ENCODE measurements at places on chromosomes 6 and 20.

- DNase-seq = no peak
Observed at GRCh38 chr6:105273589-105273988, 93.8 kb upstream of the POPDC3 start.

DNA sequence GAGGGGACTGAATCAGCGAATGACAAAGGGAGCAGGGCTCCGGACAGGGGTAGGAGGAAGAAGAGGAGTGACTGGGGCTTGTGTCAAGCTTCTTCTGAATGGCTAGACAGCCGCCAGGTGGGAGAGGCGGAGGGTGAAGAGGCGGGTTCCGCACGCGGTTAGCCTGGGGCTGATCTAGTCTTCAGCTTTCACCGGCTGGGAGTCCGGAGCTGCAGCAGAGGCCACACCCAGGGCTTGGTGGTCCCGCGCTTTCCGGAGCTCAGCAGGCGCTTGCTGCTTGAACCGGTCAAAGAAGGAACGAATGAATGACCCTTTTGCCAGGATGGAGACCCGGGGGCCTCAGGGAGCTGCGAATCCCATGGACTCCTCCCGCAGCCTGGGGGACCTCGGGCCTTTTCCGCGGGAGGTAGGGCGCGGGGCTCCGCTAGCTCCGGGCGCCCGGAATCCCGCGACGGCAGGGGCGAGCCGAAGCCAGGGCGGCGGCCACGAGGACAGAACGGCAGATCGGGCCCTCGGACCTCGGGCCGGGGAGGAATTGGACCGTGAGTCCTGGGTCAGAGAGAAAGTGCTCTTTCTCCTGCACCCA lies at the start of gene C6orf141:
C6orf141 (plus strand) TSS at position 177 of the 586 bp plus-strand sequence; CDS start at position 302, 125 bp downstream.
- DNase-seq = no peak

- no peak for DNase-seq
Observed at GRCh38 chr6:13834790-13835189, 20.4 kb upstream of the MCUR1 start.

GRCh38 chr20:4671015-4671414 lies 50.7 kb upstream of the PRND start:
- DNase-seq = no peak

GRCh38 chr6:129195643-129196042 lies 312.7 kb downstream of the LAMA2 start:
- no peak for DNase-seq

DNA sequence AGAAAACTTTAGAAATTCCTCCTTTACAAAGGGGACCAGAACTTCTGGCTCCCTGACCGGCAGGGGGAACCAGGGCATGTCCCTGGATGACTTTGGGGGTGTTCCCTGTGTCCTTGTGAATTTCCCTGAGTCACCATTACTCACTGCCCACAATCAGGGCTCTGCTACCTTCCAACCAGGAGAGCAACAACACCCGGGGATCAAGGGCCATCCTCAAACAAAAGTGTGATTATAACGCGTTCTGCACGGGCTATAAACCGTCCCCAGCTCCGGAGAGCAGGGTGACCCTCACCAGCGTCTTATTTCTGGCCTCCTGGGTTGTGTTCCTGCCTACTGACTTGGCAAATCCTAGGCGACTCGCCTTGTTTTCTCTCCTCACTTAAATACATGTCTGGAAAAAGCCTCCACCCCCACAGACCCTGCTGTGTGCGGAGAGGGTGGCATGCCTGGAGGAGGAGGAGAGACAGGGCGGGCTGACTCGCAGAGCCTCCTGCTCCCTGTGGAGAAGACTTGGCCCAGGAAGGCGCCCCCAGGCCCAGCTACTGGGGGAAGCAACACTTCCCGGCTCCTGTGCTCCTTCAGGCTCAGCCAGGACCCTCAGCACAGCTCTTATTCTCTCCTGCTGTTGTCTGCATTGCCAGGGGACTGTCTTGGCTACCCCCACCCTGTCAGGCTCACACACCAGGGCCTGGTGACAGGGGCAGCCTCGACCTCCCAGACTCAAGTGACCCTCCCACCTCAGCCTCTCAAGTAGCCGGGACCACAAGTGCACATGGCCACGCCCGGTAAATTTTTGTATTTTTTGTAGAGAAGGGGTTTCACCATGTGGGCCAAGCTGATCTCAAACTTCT lies 54.1 kb downstream of the FGD2 start:
- no peak for DNase-seq

DNA sequence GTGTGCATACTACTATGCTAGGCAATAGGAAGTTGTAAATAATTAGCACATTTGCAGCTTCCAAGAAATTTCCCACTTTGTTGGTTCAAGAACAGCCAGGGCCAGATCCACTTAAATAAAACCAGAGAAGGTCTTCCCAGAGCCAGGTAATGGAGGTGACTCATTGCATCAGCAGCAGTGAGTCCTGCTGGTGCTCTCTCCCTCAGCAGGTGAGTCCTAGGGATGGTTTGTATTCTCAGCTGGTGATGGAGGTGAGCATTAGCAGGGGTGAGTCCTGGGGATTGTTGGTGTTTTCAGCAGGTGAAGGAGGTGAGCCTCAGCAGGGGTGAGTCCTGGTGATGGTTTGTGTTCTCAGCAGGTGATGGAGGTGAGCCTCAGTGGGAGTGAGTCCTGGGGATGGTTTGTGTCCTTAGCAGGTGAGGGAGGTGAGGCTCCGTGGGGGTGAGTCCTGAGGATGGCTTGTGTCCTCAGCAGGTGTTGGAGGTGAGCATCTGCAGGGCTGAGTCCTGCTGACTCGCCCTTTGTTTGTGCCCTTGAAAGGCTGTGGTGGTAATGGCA lies 232.8 kb upstream of the EXOC2 start:
- no peak for DNase-seq

DNA sequence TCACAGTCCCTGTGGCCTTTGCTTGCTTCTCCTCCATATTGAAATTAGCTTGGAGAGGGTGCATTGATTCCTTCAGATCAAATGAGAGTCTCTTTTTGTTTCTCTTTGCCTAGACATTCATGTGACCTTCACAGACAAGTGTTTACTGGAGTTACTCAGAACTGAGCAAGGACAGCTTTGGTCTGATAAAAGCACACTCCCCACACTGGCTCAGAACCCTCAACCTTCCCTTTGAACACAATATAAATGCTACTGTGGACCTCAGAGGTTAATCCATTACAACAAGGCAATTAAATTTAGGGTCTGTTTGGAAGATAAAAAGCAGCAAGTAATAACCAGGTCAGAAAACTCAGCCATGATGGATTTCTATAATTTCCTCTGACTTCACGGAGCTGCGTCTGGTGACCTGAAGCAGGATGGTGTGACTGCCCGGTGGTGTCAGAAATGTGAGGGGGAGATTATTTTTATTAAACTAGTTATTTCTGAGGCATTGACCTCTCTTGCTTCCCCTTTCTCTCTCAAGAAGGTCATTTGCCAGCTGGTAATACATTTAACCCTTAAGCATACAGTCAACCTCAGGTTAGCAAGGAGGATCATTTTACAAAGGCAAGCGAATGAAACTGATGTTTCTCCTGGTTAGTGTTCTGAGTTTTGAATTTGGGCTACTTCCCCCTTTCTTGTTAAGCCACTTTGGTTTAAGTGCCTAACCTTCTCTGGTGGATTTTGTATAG lies 208.2 kb downstream of the CLIC5 start:
- no peak for DNase-seq

DNA sequence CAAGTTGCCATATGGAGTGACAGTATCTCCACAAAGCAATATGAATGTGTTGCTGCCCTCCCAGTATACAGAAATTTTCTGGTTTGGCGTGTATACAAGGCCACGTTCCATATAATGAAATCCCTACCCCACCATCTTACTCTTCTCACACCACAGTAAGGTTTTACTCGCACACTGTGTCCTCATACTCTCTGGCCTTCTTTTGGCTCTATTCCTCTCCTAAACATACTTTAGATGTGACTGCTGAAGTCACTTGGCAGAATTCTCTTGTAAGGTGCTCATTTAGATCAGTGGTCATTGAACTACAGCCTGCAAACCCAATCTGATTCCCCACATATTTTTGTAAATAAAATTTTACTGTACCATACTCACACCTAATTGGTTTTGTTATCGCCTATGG lies 123.2 kb downstream of the RFPL4B start:
- no peak for DNase-seq

DNA sequence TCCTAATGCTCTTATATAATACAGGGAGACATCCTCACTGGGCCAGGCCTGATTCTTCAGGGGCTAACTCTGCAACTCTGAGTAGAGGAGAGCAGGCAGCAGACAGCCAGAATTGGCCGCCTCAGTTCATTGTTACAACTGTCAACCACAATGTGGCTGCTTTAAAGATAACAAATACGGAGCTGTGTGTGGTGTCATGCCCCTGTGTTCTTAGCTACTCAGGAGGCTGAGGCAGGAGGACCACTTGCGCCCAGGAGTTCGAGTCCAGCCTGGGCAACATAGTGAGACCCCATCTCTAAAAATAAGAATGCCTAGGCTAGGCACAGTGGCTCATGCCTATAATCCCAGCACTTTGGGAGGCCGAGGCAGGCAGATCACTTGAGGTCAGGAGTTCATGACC lies 34.3 kb downstream of the CEP250 start:
- DNase-seq = no peak

Measured in cerebellar nuclear complex (tissue), 1 donor.